ENCODE measurements at places on chromosomes 1 and 21. TPM values are rescaled to one million over a fixed set of nuclear protein-coding genes. Genes with fewer than 3 reads are reported as not detected.

DNA sequence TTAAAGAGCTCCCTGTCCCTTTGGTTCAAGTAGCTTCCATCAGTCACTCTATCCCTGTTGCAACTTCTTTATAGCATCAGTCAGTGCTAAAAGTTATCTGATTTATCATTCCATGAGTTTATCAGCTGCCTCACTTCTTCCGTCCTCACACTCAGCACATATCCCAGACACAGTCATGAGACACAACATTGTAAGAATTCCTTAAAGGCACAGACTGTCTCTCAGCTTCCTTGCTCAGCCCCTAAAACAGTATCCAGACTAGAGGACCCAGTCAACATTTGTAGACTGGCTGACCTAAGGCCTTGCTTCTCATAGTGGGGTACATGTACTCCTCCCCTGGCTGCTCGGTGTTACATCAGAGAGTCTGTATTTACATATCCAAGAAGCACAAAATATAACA lies 164.9 kb upstream of the ADGRL2 start:
- no peak for DNase-seq

DNA sequence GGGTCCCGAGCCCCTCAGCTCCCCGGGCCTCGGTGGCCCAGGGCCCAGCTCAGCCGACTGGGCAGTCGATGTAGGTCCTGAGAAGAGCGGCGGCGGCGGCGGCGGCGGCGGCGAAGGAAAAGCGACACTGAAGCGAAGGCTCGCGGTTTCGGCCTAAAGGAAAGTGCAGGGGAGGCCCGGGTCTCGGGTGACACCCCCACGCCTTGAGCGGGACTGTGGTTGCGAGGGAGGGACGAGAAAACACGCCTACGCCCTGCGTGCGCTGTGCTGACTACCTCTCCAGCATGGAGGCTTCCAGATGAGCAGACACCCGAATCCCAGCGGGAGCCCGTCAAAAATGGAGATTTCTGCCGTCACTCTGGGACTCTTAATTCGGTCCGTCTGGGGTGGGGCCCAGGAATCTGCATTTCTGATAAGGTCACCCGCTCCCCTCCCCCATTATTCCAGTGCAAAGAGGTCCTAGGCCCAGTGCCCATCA lies 31.2 kb downstream of the DNTTIP2 start:
- DNase-seq: peak; percentile 75

DNA sequence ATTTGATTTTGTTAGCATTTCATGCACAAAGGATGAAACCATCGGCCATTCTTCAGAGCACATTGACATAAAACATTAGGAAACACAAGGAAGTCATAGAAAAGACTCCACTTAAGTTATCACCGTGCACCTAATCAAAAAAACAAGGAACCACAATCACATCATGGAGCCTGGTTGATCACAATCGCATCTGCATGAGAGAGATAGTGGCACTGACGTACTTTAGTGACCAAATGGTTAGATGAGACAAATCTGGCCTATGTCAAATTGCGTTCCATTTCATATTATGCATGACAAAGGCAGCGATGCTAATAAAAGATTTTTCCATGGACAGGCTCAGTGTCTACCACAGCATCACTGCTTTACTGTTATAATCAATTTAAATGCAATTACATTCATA lies 571.8 kb upstream of the ADGRL2 start:
- DNase-seq: no peak

GRCh38 chr1:157781048-157781447 lies 4.1 kb upstream of the FCRL2 start:
- DNase-seq: no peak

GRCh38 chr1:94481473-94481933 lies 60.1 kb downstream of the F3 start:
- peak; percentile 7 for DNase-seq

- no peak for DNase-seq
Observed at GRCh38 chr1:220243947-220244346, 28.3 kb downstream of the RAB3GAP2 start.

Gene SELL
- total RNA-seq: 129 TPM

DNA sequence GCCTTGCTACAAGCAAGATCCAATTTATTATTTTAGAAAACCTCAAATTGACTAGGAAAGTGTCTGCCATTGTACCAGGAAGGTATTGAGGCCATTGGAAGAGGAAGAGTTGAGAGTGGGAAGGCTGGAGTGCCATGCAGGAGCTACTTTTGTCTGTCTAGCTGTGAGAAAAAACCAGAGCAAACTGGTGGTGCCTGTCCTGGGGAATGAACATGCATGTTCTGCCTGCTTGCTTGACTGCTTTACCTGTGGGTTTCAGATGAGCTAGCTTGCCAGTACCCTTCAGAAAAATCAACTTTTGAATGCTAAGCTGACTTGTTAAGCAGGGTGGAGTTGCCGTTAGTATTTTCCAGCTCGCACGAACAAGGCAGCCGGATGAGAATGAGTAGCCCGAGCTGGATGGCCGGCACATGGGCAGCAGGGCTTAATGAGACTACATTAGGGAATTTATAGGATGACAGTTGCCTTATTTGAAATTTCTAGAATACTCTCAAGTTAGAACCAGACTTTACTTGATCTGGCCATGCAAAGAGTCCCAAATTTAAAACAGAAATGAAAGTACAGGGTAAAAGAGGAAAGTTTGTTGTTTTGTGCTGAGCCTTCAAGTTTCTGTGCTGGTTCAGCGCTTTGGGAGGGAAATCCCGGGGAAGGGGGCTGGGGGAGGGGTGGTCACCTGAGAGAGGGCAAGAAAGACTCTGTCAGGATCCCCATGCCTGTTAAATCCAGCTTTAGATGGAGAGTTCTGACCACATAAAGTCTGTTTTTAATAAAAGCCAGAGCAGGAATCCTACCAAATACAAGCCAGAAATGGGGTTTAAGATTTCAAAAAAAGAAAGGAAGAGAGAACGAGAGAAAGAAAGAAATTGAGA lies 29.6 kb upstream of the C1orf105 start:
- no peak for DNase-seq

- no peak for DNase-seq
Observed at GRCh38 chr1:216826646-216827045, 103.4 kb upstream of the ESRRG start.

- no peak for DNase-seq
Observed at GRCh38 chr1:215660259-215660658, 93.2 kb downstream of the KCTD3 start.

DNA sequence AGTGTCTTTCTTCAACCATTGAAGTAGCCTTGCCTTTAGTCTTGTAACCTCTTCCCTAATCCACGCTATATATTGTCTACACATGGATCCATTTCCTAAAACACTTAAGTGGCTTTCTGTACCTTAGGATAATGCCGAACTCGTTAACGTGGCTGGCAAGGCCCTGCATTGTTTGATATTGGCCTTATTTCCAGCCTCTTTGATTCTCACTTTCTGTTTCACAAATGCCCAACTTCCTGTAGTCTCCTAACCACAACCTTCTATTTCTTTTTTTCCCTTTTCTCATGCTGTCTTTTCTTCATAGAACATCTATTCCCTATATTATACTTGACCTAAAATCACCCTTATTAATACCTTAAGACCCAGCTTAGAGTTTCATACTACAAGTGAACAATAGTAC lies 536.0 kb downstream of the LMO4 start:
- DNase-seq: no peak

GRCh38 chr1:159132271-159132881 lies 39.0 kb upstream of the CADM3 start:
- DNase-seq: peak; percentile 56

Gene TMEM201
- total RNA-seq: 37.0 TPM

DNA sequence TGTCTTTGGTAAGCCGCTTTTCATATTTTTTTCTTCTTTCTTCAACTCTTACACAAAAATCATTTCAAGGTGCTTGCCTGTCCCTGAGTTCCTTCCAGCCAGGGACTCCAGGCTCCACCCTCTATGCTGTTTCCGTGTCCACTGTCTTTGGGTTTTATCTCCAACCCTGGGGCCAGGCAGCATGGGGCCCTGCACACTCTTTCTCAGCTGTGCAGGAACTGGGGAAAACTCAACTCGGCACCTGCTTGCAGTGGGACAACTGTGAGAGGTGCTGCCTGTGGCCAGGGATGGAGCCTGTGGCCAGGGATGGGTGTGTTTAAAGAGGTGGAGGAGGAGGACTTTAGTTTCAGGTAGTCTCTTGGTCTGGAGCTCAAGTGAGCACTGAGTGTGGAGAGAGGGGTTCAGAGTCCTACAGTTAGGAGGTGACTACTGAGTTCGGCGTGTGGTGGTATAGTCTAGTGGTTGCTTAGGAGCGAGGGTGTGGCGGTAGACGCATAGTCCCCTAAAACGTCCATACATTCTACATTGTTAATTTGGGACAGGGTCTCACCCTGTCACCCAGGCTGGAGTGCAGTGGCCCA lies 13.4 kb downstream of the TNFRSF8 start:
- DNase-seq: no peak

- DNase-seq: no peak
Observed at GRCh38 chr1:113787663-113788062, 24.6 kb downstream of the RSBN1 start.

Gene AMY2A
- total RNA-seq: 0.90 TPM

Gene CNST
- 32.3 TPM for total RNA-seq

DNA sequence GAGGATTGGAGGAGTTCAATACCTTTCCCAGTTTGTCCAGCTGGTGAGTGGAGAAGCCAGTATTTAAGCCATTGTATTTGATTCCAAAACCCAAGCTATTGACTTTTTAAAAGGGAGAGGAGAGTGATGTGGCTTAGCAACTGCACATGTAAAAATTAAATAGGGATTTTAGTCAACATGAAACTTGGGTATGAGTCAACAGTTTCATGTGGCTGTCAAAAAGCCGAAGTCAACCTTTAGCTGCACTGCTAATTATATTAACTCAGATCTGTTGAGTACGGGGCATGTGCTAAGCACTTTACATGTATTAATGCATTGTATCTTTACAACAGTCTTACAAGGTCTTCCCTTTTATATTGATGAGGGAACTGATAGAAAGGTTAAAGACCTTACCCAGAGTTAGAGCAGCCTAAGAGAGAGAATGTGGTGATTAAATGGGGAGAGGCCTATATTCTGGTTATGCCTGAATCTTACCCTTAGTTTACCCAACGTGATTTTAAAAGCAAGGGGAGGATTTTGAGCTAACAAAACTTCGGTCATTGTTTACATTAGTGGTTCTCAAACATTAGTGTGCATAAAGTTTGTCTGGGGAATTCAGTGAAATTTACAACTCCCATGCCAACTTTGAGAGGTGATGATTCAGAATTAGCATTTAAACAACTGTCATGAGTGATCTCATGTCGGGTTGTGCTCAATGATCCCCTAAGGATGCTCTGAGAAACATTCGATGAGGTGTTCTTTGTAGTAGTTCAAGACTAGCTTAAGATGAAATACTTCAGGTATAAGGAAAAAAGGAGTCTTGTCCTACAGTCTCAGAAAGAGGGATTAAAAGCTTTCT lies 6.9 kb upstream of the SLC35F3 start:
- DNase-seq: no peak

Gene HYI
- 5.8 TPM for total RNA-seq

DNA sequence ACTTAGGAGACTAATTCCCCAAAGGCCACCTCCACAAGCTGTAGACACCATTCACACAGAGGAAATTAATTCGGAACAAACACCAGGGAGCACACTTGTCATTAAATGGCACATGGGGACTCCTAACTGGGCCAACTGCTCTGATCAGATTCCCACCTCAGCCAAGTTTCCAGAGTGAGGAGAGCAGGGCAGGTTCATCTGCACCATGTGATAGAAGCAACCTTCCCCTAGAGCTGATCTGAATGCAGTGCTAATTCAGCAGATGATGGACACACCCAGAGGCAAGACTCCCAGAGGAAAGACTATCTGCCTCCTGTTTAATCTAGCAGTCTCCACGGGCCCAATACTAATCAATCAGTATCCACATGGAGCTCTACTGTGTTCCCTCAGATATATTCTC lies 147.0 kb downstream of the VAV3 start:
- no peak for DNase-seq

DNA sequence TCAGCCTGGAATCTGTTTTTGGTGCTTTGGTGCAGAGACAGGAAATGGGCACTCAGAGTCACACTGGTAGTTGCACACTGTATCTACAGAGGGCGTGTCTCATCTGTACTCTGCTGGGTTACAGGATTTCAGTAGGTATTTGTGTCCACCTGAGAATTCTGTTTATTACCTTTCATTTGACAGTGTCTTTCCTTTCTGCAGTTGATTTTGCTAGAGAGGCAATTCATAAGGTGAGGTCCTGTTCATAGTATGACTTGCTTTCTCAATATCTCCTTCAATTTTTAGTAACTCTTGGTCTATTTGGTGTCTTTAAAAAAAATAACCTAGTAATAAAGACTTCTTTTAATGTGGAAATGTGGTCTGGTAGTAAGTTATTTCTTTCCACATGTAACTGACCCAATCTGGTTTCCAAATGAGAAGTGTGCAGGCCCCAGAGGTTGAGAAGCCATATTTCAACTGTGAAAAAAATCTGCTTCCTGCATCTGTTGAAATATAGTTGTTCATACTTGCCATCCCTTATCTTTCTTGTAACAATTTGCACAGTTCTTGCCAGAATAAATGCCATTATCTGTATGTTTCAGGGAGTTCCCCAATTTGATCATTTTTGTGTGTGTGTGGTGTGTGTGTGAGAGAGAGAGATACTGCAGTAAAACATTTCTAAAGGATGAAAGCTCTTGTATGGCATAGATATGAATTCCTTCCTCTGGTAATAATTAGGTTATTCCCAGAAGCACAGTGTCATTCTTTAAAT lies 78.4 kb upstream of the DNAJC6 start:
- DNase-seq: no peak

GRCh38 chr1:14499312-14500040 lies 99.0 kb upstream of the KAZN start:
- DNase-seq: no peak

Gene TMCO4
- total RNA-seq: 10.4 TPM

DNA sequence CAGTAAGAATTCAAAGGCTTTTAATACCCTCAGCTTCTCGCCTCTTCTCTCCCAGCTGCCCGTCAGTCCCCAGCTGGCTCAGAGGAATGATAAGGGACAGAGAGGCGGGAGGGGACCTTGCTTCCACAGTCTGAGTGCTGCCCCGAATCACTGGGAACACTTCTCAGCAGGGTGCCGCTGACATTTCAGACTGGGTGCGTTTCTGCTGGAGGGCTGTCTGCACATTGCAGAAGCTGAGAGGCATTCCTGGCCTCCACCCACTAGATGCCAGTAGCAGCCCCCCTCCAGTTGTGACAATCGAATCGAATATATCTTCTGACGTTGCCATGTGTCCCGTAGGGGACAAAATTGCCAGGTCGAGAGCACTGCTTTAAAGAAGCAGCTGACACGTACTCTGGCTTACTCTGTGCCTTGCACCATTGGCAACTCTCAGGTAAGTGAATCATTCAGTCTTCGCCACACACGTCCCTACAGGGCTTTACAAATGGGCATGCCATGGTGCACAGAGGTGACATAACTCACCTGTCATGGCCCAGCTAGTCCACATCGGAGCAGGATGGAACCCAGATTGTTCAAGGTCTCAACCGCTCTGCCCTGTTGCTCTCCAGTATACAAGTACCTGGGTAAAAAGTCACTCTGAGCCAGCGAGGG lies 23.9 kb downstream of the CTNNBIP1 start:
- DNase-seq: no peak

Data from activated T-cell treated with anti-CD3 and anti-CD28 coated beads, Interleukin-2, amount 50 U/mL, for 4 hours (primary cell).